ENCODE measurements at places on chromosomes 2 and 18.
A peak's percentile ranks its signal among the peaks of the same experiment; 100 is the strongest.

DNA sequence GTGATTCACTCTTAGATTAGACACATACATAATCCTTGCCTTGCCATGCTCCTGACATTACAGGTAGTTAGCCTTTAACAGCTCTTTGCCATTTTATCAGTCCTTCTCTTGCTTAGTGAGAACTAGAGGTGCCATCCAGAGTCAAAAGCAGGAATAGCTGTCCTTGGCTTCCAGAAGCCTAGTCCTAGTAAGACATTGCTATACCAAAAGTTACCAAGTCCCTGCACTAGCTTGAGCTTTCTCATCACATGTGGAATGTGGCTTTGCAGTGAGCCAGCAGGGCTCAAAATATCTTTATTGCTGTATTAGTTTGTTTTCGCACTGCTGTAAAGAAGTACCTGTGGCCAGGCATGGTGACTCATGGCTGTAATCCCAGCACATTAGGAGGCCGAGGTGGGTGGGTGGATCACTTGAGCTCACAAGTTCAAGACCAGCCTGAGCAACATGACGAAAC lies 104.7 kb upstream of the NOSTRIN start:
- DNase-seq, result no peak

DNA sequence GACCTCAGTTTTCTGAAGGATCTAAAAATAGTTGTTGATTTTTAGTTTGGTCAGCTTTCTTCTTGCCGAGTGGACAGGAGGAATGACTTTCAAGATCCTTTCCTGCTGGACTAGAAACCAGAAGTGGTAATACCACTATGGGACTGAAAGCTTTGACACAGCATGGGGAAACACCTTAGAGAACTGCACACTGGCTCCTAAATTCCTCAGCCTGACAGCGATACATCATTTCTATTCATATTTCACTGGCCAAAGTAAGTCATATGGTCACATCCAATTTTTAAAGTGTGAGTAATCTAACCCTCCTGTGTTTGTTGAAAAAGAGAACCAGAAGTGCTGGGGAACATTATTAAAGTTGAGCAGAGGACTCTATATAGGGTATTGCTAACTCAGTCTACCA lies 244.7 kb upstream of the MMADHC start:
- no peak for DNase-seq

DNA sequence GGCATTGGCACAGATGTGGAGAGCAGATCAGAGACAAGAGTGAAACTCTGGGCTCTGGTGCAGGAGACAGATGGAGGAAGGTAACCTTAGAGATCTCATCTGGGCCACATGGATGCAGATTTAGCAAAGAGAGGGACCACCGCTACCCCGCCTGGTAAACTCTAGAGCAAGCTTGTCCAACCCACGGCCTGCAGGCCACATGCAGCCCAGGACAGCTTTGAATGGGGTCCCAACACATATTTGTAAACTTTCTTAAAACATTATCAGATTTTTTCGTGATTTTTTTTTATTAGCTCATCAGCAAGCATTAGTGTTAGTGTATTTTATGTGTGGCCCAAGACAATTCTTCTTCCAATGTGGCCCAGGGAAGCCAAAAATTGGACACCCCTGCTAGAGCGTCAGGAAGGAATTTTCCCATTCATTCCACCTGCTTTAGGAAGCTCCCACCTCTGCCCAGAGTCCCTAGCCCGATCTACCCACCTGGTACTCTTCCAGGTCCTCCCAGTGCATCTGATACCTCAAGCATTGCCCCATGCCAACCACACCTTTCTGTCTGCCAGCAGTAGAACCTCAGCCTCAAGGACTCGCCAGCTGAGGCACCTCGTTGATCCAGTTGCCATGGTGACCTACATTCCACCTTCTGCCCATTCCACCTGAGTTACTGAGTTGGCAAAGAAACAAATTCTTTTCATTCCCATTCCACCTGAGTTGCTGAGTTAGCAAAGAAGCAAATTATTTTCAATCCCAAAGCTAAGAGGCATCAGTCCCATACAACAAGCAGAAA lies at the start of gene CIB4:
CIB4 (minus strand) TSS at position 586 of the 784 bp plus-strand sequence; CDS start at position 534, 52 bp downstream.
- no peak for DNase-seq

DNA sequence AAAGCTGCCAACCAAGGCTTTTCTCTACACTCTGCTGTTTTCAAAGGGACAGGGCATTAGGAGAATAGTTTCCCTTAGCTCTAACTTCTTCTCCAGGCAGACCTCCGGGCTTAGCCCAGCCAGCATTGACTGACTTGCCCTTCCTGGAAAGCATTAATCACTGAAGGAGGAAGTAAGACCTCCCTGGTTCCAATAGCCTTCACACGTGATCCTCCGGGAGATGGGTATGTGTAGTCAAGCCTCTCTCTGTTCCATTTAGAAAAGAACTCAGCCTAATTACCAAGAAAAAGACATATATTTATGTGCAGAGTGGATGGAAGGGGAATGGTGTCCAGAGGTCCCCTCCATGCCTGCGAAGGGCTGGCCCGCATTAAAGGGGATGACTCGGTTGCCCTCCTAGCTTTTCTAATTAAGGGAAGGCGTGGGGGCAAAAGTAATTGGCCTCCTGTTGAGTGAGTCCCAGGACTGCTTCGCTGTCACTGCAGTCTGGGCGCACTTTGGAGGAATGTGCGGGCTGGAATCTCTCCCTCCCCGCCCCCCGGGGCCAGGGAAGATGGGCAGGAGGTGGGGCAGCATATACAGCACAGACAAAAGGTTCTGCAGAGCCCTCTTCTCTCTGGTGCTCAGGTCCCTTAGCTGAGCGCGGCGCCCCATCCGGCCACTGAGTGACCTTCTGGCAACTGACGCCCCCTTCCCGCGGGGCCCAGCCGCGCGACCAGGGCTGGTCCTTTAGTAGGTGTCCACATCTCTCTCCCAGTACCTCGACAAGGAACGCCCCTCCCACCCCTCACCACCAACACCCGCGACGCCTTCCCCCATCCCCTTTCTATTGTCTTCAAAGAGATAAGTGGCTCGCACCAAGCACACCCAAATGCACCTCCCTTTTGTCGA lies 686.0 kb downstream of the NRXN1 start:
- DNase-seq, result peak; percentile 48

- no peak for DNase-seq
These were observed 1075.3 kb downstream of the LRP1B start for GRCh38 chr2:141055531-141055930.

DNA sequence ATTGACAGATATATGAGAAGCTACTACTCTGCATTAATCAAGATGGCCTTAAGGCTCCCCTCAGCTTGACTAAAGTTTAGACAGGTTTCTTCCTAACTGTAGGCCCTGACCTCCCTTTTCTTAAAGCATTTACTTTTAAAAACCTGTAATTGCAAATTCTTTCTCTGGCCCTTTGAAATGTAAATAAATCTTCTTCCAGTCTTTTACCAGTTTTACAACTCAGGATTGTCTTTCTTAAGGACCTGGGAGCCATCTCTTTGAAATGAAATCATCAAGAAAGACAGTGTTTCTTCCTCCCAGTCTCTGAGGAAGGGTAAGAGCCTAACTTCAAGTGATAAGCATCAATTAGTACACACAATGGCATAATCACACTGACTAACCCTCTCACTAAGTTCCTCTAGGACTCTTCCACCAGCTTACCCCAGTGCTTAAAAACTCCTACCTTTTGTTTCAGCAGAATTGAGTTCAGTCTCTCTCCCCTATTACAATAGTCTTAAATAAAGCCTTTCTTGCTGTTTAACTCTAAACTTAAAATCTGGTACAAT lies 58.7 kb upstream of the CDH20 start:
- DNase-seq, result no peak

GRCh38 chr2:104944495-104944894 lies 90.6 kb downstream of the POU3F3 start:
- DNase-seq, result peak; percentile 25

DNA sequence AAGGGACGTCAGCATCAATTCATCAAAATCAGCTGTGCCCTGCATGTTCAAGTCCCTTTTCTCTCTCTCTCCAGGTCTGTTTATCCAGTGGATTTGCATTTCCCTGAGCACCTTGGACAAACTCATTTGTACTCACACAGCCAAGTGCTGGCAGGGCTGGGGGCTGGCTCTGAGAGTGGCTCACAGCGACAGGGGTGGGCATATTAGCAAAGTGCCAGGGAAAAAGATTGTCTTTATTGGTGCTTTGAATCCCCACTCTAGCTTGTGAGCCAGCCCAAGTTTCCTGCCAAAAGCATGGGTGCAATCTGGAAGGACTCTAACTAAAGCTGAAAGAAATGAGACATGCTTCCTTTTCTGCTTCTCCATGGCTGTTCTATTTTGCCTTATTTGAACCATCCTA lies 56.6 kb downstream of the ACOXL start:
- no peak for DNase-seq

DNA sequence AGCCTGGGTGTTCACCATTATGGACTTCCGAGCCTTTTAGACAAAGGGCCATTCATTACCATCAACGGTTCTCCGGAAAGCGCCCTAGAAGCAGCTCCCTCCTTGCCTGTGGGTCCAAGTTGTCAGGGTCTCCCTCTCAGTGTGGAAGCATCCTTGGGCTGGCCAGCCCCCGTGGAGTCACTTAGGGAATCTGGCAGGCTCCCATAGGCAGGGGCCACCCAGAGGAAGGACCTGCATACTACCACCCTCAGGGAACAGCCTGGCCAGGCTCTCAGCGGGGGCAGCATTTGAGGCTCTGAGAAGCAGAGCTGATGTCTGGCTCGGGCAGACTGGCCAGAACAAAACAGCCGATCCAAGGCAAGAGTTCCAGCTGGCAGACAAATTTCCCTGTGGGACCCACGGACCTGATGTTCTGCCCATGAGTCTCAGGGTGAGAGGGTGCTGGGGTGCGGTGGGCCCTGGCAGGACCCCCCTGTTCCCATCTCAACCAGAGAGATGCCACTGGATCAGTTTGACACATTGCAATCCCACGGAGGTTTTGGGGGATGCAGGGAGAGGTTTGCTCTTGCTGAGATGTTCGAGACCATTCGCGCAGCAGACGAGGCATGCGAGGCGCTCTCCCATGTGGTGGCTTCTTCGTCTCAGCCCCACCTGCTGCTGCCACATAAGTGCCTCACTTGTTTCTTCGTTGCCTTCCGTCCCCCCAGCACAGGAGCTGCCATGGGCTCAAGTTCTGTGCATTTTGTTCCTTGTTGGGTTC lies 56.9 kb downstream of the ACKR3 start:
- DNase-seq, result no peak

DNA sequence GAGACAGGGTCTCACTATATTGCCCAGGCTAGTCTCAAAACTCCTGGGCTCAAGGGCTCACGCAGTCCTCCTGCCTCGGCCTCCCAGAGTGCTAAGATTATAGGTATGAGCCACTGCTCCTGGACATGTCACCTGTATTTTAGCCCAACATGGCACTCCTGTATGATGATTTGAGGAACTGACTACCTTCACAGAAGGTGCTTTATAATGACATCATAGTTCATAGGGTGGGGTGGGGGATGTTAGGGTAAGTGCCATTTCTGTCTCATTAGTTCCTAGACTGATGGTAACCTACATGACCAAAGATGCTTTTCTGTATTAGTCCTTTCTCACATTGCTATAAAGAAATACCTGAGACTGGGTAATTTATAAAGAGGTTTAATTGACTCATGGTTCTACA lies 109.7 kb downstream of the MAP4K4 start:
- DNase-seq, result no peak

DNA sequence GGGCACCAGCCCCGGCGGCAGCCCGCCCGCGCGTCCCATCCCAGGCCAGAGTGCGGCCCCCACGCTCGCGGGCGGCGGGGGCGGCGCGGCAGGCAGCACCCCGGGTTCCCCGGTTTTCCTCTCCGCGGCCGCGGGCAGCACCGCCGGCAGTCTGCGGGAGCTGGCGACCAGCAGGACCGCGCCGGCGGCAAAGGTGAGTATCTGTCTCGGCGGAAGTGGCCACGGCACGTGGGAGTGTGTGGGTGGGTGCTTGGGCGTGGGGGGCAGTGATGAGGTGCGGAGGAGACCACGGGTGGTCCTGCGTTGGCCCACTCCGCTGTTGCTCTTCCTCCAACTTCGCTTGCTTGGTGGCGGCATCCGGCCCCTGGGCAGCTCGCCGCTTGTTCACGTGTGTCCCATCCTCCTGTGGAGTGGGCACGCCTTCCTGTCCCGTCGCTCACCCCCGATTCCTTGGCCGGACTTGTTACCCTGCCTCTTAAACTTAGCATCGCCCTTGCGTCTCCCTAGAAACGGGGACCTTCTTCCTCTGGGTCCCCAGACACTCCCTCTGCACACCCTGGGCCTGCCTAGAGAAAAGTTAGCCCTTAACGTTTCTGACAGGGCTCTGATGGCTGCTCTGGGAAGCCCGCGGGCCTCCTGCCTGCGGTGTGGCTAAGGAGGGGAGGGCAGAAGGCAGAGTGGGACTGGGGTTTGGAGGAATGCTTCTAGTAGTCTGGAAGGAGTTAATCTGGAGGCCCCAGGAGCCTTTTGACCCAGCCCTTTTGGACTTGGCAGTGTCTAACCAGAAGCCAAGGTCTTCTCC lies 1.1 kb downstream of the SH3RF3 start:
- DNase-seq, result no peak

GRCh38 chr18:69328086-69328485 lies 72.6 kb upstream of the DOK6 start:
- no peak for DNase-seq

DNA sequence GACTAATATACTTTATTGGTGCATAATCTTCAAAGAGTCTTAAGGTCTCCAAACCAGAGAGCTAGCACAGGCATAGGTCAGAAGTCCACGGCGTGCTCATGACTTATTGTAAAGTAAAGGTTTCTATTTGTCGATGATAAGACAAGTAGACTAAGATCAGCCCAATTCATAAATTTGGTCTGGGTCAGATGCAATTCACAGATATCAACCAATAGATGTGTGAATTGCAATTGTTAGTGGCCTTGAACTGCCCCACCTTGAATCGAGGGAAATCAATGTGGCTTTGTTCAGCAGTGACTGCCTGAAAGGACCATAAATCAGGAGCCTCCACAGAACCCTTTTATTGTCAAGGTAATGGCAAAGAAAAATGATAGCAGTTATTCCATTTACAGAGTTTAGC lies 39.1 kb upstream of the CPS1 start:
- DNase-seq, result no peak

GRCh38 chr2:158743466-158743865 lies 51.7 kb upstream of the DAPL1 start:
- DNase-seq, result no peak

DNA sequence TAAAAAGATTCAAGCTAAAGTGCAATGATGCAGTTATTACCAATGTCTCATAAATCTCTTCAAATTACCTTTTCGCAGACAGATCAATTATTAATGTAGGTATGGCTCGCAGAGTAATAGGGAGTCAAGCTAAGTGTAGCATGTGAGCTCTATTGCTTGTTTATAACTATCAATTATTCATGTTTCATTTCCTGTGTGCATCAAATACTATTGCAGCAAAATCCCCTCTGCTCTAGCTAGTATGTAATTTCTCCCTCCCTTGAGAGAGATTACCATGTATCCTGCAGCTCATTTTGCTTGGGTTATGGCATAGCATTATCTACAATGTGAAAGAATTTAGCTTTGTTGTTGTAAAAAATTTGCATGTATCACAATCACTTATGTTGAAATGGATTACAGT lies 65.6 kb upstream of the SCN1A start:
- no peak for DNase-seq

DNA sequence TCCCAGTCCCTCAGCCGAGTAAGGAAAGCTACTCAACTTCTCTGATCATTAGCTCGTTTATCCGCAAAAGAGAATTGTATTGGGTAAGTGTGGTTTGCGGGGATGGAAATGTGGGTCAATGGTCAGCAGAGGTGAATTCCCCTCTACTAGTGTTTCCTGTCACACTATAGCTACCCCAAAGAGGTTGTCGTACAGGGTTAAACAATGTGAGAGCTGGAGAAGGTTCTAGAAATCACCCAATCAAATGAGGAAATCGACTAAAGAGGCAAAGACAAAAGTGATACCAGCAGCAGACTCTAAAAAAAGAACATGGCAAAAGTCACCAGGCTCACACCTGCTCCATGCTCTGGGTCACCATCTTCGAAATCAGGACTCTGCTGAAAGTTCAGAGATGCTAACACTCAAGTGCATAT lies 144.7 kb upstream of the ITGA4 start:
- DNase-seq, result no peak

All from spinal cord (tissue), 10 donors.